ENCODE measurements at places on chromosomes 1 and 21.
A peak's percentile ranks its signal among the peaks of the same experiment; 100 is the strongest.

DNA sequence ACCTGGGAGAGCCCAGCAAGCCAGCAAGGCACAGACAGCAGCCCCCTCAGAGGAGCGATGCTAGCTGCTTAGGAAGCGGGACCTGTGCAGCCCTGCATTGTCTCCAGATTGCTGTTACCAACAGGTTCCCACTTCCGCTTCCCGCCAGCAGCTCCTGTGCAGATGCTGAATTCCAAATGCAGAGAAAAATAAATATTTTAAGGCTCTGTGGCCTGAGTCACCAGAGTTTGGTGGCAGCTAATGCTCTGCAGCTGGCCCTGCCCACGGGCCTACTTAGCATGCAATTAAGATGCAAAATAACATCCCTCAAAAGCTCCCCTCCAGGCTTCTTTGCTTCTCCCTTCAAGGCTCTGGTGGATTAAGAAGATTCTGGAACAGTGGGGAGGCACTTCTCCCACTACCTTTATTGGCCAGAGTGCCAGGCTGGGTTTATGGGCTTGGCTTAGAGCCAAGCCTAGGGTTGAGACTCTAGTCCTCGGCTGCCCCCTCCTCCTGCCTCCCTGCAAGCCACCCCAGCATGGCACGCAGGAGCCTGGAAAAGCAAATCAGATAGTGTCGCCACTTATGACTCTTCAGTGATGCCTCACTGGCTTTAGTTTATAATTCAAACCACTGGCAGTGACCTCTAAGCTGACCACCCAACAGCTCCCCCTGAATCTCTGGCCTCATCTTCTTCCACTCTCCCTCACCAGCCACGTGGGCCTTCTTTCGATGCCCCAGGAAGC, 207.1 kb upstream of the ZC3H12A start:
- DNase-seq, result no peak

DNA sequence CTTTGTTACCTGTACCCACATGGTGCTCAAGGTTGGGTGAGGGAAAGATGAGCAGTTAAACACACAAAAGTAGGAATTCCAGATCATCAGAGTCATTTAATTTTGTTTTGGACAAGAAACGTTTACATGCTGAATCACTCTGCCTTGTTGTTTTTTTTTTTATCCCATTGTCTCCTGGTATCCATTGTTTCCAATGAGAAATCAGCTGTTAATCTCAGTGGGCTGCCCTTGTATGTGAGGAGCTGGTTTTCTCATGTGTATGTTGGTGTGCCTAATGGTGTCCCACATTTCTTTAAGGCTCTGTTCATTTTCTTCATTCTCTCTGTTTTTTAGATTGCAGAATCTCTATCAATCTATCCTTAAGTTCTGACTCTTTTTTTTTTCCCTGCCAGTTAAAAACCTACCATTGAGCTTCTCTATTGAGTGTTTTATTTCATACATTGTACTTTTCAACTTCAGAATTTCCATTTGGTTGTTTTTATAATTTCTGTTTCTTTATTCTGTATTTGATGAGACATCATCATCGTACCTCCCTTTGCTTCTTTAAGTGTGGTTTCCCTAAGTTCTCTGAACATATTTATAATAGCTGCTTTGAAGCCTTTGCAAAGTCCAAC, 8.8 kb upstream of the OBSCN start:
- DNase-seq, result no peak

GRCh38 chr1:210669951-210670350, 341.2 kb downstream of the HHAT start:
- DNase-seq, result peak; percentile 25

GRCh38 chr1:61221642-61222041, 139.3 kb downstream of the NFIA start:
- DNase-seq, result no peak

DNA sequence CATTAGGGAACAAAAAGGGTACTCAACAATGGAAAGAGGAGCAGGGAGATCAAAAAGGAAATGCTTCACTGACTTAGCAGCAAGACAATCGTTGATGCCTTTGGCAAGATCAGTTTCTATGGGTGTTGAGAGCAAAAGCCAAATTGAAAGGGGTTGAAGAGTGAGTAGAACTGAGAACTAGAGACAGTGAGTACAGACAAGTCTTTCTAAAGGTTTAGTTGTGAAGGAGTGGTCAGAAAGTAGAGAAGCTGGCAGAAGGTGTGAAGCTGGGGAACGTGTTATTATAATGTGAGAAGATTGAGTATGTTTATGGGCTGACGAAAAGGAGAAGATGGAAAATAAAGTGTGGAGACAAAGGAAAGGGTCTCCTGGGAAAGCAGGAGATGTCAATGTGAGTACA, 221.2 kb upstream of the USP25 start:
- DNase-seq, result no peak

DNA sequence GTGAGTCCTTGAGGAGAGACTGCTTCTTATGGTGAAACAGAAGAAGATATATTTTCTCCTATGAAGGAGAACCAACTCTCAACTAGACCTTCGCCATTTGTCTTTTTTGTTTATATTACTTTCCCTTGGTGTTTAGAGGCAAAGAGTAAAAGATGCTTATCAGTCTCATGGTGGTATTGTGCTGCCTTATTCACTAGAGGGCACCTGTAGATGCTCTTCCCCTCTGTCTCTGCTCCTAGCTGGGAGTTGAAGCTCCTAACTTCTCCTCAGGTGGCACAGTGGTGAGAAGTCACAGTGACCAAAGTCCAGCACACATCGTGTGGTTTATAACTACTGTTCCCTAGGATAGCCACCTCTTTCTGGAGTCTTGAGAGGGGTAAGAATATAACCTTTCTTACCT, 1359.6 kb downstream of the PLA2G4A start:
- no peak for DNase-seq

- DNase-seq, result no peak
Measured at GRCh38 chr1:186327331-186327730, 47.7 kb downstream of the TPR start.

- DNase-seq, result no peak
Measured at GRCh38 chr1:228074954-228075730, 7.4 kb upstream of the ARF1 start.

DNA sequence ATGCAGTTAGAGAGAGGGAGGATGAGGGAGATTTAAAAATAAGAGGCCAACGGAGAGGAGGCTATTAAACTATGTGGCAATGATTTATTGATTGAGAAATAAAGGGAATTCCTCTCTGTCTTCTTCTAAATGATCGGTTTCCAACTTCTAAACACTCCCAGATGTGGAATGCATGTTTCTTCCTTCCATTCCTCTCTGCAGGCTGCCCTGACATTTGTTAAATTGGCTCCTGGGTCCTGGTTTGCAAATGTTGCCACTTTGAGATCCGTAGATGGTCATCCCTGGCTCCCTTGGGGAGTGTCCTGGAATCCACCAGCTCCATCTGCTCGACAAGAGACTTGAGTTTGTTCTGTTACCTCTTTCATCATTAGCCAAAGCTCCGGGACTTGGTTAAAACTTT, 10.3 kb upstream of the C1orf198 start:
- DNase-seq, result no peak

DNA sequence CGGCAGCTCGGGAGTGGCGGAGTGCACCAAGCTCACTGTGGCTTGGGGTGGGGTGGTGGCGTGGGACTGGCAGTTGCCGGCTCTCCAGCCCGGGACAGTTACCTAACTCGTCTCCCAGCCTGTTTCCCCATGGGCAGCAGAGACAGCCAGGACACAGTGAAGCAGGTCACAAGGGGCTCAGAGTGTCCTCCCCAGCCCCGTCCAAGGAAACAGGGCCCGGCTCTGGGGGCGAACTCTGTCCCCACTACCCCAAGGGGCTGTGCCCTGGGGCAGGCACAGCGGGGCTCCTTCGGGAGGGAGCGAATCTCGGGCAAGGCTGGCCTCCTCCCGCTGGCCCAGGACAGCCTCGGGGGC, 759 bp downstream of the GPR157 start:
- no peak for DNase-seq

GRCh38 chr21:42555756-42556438, 42.2 kb downstream of the SLC37A1 start:
- DNase-seq, result no peak
